Astrocyte of the cerebellum (primary cell): ENCODE measurements at places on chromosomes 2 and 18.

DNA sequence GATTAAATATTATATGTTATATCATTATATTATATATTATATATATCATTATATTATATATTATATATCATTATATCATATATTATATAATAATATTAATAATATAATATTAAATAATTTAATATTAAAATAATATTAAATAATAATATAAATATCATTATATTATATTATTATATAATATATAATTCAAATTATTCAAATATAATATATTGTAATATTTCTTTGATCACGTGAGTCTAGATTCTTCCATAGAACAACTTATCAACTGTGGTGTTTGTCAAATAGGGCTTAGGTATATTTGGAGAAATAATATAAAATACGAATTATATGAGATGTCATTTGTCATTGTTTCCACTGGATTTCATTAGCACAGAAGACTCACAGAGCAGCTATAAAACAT lies 77.3 kb downstream of the SPHKAP start:
- no peak for DNase-seq

- DNase-seq, result no peak
Observed at GRCh38 chr18:79064228-79064627, 5.0 kb upstream of the ATP9B start.

GRCh38 chr18:66994790-66995189 lies 390.9 kb upstream of the CDH19 start:
- no peak for DNase-seq

DNA sequence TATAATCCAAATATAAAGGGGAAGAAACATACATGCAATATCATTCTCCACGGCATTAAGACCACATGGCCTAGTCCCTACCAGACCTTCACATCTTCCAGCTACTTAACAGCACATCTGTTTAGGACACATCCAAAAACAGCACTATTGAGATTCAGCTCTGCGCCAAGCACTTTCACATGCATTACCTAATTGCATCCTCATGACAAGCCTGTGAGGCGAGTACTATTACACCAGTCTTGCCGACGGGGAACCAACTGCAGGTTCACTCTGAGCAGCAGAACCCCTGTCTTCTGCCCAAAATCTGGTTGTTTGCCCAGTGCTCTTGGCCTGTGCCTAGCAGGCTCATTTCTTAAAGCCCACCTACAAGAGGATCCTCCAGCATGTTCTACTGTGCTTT lies 66.7 kb downstream of the AAK1 start:
- DNase-seq, result no peak

- no peak for DNase-seq
Observed at GRCh38 chr2:205773989-205774388, 91.7 kb downstream of the NRP2 start.

- DNase-seq, result no peak
Observed at GRCh38 chr2:72082021-72082601, 65.6 kb downstream of the CYP26B1 start.

GRCh38 chr18:45374878-45375630 lies 240.2 kb upstream of the SLC14A2 start:
- DNase-seq, result no peak

GRCh38 chr2:30113617-30114293 lies 33.1 kb upstream of the YPEL5 start:
- peak; percentile 61 for DNase-seq

GRCh38 chr2:111176867-111177266 lies 56.2 kb downstream of the BCL2L11 start:
- no peak for DNase-seq

DNA sequence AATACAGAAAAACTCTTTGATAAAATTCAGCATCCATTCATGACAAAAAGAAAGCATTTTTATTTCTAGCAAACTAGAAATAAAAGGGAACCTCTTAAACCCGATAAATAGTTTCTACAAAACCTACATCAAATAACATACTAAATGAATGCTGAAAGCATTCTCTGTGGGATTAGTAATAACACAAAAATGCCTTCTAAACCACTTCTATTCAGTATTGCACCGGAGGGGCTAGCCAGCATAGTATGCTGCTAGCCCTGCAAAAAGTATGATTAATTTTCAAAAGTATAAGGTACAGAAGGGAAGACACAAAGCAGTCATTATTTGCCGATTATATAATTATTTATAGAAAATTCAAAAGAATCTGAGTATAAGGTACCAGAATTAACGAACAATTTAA lies 145.2 kb downstream of the DTNB start:
- DNase-seq, result peak; percentile 63

- no peak for DNase-seq
Observed at GRCh38 chr2:123636232-123636631, 388.9 kb upstream of the CNTNAP5 start.

DNA sequence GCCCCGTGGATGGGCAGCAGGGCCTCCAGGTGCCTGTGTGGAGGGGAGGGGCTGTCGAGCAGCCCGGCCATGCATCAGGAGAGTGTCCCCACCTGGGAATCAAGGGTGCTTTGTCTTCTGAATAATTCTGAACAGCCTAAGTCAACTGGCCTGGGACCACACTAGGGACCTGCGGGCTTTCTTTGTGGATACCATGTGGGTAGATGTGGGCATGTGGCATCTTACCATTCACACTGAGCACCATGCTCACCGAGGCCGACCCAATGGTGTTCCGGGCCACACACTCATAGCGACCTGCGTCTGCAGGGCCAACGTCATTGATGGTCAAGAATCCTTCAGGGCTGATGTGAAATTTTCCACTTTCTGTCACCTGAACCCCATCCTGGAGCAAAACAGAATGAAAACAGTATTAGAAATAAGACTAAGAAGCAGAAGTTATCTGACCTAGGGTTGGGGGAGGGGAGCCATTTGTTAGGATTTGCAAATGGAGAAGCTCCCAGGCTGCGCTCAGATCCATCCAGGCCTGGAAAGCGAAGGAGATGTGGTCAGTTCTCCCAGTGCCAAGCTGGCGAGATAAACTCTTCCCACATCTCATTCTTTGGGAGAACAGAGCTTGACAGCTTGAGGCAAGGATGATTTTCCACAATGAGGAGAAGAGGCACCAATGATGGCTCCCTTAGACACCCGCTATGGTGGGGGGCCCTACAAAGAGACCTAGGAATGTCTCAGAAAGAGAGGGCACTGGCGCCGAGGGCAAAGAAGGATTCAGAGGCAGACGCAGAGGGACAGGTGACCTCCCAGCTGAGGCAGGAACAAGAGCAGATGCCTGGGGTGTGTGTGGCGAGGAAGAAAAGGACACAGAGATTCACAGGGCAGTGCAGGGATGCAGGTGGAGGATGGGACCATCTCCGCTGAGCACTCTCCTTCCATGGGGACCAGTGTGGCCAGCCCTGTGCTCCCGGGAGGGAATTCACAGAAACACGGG lies 83.4 kb downstream of the PXDN start:
- DNase-seq, result no peak

- no peak for DNase-seq
Observed at GRCh38 chr2:232113821-232114220, 152.3 kb downstream of the DIS3L2 start.

DNA sequence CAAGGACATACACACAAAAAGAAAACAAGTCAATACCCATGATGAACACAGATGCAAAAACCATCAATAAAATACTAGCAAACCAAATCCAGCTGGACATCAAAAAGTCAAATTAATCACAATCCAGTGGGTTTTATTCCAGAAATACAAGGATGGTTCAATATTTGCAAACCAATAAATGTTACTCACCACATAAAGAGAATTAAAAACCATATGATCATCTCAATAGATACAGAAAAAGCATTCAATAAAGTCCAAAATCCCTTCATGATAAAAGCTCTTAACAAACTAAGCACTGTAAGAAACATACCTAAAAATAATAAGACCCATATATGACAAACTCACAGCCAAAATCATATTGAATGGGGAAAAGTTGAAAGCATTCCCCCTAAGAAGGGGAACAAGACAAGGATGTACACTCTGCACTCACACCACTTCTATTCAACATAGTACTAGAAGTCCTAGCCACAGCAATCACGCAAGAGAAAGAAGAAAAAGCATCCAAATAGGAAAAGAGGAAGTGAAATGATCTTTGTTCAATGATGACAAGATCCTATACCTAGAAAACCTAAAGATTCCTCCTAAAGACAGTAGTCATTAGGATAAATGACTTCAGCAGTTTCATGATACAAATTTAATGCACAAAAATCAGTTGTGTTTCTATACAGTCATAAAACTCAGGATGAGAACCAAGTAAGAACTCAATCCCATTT lies 62.6 kb downstream of the TRAPPC8 start:
- DNase-seq, result no peak
